Uterus (tissue), 4 donors: ENCODE measurements at places on chromosomes 6 and 20.
A peak's percentile ranks its signal among the peaks of the same experiment; 100 is the strongest.

DNA sequence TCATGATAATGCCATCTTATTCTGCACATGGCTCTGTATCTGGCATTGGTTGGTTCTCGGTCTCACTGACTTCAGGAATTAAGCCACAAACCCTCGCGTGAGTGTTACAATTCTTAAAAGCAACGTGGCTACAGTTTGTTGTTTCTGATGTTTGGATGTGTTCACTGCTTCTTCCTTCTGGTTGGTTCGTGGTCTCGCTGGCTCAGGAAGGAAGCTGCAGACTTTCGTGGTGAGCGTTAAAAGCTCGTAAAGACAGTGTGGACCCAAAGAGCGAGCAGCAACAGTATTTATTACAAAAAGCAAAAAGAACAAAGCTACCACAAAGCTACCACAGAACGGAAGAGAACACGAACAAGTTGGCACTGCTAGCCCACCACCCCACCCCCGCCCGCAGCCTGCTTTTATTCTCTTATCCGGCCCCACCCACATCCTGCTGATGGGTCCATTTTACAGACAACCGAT, 51.1 kb downstream of the MYLIP start:
- no peak for DNase-seq

- no peak for DNase-seq
Observed at GRCh38 chr6:19605624-19606023, 231.5 kb upstream of the ID4 start.

DNA sequence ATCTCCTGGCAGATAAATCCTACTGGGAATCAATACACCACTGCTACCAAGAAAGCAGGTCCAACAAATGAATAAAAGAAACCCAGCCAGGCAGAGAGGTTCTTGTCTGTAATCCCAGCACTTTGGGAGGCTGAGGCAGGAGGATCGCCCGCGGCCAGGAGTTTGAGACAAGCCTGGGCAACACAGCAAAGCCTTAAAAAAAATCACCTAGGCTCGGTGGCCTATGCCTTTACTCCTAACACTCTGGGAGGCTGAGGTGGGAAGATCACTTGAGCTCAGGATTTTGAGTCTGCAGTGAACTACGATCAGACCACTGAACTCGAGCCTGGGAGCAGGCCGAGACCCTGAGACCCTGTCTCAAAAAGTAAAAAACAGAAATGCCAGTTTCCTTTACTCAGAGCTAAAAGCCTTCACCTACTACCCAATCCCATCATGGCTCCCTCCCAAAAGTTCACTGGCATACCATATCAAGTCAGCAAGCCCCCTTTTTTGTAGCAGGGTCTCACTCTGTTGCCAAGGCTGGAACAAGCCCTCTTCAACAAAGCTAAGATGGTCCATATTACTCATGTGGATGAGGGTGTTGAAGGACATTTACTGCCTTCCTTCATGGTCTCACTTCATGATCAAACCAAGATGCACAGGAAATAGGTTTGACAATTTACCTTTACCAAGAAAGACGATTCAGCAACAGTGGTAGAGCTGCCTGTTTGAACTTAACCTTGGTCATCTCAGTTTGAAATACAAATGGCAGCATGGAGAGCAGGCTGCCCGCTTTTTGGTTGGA, 5.3 kb downstream of the SNX5 start:
- no peak for DNase-seq

- DNase-seq, result no peak
Observed at GRCh38 chr6:19337101-19337500, 500.1 kb upstream of the ID4 start.

DNA sequence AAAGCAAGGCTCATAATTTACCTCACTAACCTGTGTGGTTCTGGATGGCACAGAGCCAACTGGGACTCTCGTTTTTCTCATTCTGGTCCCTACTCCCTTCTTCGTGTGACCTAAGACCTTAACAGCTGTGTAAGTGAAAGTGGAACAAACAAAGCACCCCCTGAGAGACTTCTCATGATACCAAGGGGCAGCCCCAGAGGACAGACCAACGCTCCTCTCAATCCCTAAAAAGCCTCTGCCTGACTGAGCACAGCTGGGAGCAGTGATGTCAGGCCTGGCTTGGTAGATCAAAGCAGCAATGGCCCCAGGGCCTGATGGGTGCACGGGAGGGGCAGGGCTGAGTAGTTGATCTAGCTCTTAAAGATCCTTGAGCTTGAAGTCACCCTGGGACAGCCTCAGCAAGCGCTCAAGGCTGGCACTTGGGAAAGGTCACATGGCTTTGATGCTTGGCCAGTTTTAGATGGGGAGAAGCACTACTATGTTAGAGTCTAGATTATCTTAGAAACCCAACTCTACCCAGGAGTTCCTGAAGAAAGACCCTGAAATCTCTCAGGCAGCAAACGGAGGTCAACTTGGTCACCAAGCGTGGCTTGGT, 16.2 kb upstream of the TGM2 start:
- DNase-seq, result peak; percentile 11

- no peak for DNase-seq
Observed at GRCh38 chr20:58023346-58023745, 205.1 kb downstream of the ANKRD60 start.

GRCh38 chr6:74798302-74798701, 407.6 kb downstream of the COL12A1 start:
- DNase-seq, result no peak

GRCh38 chr6:51827580-51827979, 259.8 kb downstream of the PKHD1 start:
- no peak for DNase-seq

DNA sequence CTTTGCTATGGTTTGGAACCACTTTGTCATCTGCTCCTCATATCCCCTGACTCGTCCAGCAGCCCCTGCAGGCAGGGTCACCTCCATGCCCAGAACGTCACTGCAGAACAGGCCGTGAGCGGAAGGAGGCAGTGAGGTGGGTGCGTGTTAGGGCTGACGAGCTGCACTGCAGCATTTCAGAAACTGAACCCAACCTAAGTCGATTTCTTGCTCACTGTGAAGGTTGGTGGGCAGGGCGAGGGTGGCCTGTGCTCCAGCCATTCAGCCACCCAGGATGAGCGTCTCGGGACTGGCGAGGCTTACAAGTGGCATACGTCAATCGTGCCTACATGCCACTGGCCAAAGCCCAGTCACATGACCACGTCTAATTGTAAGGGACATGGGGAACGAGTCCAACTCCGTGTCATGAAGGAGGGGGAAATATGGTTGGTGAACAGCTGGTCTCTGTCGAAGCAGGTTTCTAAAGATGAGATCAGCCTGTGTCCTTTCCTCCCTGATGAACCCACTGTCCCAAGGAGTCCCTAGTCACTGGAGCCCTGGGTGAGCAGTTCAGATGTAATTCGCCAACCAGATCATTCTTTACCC, 289.1 kb downstream of the TAF4 start:
- DNase-seq, result no peak

- peak; percentile 65 for DNase-seq
Observed at GRCh38 chr6:57262901-57263694, 41.0 kb upstream of the RAB23 start.

DNA sequence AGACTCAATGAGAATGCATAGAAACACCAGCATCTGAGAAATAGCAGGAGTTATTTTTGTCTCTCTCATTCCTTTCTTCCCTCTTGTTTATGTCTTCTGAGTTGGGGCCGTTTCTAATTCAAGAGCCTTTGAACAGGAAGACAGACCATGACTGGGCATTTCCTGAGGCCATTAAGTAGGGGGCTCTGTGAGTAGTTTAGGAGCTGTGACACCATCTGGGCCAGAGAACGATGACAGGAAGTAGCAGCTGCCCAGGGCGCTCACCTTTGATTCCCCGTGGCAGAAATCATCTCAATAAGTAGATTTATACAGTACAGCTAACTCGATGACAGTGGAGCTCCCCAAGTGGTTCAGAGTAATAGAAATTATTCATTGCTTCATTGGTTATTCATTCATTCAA, 298.4 kb upstream of the PLN start:
- DNase-seq, result no peak

DNA sequence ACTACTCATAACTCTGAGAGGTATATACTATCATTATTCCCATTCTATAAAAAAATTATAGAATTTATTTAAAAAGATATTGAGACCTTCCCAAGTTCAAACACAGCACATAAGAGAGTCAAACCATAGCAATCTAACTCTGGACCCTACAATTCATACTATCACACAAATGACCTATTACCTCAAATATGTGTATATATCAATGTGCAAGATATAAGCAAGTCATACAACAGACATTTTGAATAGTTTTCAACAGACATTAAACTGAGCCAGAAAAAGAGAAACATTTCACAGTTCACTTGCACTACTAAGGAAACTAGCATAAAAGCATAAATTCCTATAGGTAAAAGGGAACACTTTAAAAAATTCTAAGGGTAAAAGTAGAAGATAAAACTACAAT, 11.7 kb downstream of the PHIP start:
- DNase-seq, result no peak

DNA sequence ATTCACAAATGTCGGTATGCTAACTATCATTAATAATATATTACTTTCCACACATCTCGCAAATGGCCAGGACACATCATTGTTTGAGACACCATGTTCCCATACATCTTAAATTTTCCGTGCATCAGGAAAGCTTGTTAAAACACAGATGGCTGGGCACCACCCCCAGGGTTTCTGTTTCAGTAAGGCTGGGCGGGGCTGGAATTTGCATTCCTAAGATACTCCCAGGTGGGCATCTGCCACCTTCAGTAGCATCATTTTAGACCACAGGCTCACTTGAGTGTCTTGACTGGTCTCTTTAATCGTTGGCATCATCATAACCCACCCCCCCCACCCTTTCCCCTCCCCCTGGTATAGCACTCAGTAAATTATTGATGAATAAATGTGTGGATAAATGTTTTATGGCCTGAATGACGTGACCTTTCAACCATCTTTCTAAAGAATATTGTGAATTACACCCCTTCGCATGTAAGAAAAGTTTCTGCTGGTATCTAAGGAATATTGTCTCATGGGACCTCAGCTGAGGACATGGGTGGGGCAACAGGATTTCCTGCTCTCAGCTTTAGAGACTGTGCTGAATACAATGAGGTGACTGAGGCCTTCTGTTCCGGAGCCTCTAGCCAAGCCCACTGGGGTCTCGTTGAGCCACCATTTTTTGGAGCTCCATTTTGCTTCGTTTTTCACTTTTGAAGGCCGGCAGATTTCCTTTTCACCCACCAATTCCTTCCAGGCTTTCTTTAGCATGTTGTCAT, 124.1 kb upstream of the NEDD9 start:
- peak; percentile 54 for DNase-seq

GRCh38 chr6:149316108-149316727, 1.3 kb upstream of the TAB2 start:
- no peak for DNase-seq

DNA sequence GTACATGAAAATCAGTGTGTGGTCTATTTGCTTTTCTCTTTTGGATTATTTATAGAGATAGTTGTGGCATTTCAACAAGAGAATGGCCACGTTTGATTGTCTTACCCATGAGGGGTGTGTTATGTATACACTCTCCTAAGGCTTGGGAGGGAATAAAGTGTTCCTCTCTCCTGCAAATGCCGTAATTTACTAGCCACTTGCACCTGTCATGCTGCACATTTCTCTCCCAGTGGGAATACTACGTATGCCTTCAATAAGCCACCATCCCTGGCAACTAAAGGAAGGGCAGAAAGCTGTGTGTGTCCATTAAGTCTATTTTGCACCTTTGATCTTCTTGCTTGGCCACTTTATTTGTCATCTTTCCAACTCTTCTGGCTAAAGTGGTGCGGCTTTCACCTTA, 541.2 kb downstream of the QKI start:
- no peak for DNase-seq

GRCh38 chr6:38068854-38069590, 249.5 kb downstream of the ZFAND3 start:
- no peak for DNase-seq

- no peak for DNase-seq
Observed at GRCh38 chr6:150076196-150076893, 7.4 kb upstream of the ULBP3 start.

- peak; percentile 22 for DNase-seq
Observed at GRCh38 chr20:18276821-18277220, 11.5 kb upstream of the ZNF133 start.

GRCh38 chr6:27834879-27835549, 77.2 kb downstream of the OR2B2 start:
- no peak for DNase-seq

DNA sequence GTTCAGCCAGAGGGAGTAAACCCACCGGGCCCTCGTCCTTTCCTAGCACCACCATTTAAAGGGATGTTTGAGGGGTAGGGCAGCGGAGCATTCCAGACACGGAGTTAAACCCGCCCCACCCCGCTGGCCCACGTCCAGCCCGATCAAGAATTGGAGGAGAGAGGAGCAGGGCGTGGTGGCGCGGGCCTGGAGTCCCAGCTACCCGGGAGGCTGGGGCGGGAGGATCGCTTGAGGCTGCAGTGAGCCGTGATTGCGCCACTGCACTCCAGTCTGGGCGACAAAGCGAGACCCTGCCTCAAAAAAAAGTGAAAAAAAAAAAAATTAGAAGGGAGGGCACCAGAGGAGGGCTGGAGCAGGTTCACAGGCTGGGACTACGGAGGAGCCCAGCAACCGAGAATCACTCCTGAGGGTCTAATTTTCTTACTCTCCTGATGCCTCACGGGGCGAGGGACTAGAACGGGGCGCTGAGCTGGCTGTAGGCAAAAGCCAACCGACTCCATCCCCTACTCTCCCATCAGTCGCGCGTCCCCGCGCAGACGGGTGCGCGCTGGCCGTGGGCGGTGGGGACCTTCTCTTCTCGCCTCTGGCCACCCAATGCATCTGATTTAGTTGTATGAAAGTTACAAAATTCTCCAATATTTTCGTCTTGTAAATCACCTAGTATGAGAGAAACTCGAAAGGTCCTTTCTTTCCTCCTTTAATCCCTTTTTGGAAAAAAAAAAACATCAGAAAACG, 6.1 kb upstream of the HSPA1B start:
- peak; percentile 72 for DNase-seq

GRCh38 chr20:61236713-61237112, 15.3 kb upstream of the CDH4 start:
- no peak for DNase-seq

DNA sequence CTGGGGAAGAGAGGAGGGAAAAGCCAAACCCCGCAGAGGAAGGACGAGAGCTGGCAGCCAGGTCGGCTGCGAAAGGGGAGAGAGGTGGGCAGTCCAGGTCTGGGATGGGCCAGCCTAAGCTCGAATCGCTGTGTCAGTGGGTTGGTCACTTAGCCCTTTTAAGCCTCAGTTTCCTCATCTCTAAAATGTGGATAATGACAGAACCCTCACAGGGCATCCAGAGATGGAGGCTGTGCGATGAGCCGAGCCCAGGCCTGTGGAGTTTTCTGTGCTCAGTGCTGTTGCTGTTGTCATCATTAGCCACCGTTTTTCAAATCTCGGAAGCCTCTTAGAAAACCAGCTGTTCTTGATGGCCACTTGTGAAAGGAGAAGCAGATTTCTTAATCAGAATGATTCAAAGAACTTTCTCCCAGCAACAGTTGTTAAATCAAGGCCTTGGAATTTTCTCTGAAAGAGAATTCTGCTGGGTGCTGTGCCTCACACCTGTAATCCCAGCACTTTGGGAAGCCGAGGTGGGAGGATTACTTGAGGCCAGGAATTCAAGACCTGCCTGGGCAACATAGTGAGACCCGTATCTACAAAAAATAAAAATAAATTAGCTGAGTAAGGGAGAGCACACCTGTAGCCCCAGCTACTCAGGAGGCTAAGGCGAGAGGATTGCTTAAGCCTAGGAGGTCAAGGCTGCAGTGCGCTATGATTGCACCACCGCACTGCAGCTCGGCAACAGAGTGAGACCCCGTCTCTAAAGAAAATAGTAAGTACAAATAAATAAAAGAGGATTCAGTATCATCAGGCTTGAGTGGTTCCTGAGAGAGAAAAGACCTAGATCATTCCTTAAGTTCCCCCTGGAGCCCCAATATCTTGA, 46.3 kb upstream of the ENTPD6 start:
- DNase-seq, result no peak
